ENCODE measurements at places on chromosomes 16 and 17. TPM values are rescaled to one million over a fixed set of nuclear protein-coding genes. Genes with fewer than 3 reads are reported as not detected.
A peak's percentile ranks its signal among the peaks of the same experiment; 100 is the strongest.

GRCh38 chr16:24681793-24682192, 47.7 kb upstream of the TNRC6A start:
- no peak for DNase-seq

DNA sequence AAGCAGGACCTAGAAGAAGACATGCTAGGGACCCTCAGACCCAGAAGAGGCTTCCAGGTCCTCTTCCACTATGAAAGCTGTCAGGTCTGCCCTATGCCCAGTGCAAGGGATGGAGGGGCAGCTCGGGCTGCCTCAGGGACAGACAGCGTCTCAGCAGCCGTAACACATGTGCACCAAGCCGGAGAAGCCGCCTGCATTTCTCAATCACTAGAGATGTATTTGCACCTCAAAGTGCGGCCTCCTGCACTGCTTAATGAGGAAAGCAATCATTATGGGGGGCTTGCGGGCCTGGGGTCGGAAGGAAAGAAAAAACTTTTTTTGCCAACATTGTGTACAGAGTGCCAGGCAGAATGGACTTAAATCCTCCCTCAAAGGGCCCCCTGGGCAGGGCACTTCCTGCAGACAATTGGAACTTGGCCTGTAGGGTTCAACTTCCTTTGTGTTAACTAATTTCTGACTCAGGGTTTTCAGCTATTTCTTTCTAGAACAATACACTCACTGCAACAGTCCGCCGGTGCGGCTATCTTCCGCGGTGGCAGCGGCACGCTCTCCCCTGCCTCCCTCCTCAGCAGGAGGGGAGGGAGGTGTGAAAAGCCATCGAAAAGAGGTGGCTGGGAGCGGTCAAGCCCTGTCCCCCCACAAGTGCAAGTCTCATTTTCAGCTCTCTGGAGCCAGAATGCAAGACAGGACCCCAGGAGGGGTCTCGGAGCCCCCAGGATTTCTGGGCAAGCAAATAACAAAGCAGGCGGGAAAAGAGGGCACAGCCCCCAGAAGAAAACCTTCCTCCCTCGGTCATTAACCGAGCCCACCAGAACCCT, 101.2 kb downstream of the ZNF423 start:
- DNase-seq, result no peak

DNA sequence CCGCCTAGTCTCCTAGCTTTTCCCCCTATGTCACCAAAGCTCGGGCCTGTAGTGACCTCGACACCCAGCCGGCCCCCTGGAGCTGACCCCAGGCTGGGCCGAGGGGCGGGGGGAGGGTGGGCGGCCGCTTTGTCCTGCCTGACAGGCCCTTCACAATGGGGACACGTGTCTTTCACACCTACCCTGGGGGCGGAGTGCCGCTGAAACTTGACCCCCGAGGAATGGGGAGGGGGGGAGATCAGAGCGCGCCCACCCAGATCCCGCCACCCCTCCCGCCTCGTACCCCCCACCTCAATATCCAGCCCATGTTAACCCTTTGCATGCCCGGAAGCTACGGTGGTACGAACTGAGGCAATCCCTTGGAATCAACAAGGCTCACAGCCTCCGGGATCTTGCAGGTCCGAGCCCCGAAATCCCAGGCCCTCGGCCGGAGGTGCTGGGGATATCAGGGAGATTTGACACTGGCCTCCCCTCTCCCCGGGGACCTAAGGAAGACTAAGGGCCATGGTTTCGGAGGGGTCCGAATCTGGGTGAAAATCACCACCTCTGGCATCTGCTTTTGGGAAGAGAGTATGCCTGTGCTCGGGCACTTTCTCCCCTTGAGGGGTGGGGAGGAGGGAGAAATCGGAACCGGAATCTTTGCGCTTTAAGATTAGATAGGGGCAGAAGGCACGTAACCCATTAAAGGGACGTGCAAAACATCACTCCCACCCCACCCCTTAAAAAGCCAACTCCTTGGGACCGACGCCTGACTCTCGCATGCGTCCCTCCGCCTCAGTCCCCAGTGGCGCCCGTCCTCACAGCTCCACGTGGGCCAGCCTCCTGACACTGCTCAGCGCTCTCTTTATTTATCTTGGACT, 2.6 kb downstream of the NOG start:
- DNase-seq, result peak; percentile 15

- DNase-seq, result no peak
Measured at GRCh38 chr16:56916571-56917403, 15.2 kb upstream of the HERPUD1 start.

The SPATA22 gene
- not detected for total RNA-seq

- no peak for DNase-seq
Measured at GRCh38 chr17:77188084-77189066, 47.6 kb downstream of the SEC14L1 start.

The TP53TG3B gene
- total RNA-seq, result not detected

DNA sequence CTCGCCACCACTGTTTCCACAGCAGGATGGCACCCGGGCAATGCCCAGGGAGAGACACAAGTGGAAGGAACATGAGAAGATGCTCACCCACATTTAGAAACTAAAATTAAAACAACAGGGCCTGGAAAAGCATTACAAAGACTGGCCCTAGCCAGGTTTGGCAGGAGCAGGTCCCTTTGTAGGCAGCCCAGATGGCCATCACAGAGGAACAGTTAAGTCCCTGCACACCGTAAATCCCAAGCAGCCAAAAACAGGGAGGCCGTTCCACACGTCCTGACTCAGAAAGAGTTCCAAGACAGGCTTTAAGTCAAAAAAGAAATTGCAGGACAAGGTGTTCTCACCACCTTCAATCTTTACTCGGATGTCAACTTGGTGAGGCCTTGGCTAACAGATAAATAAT, 127.1 kb downstream of the DYNLRB2 start:
- DNase-seq, result no peak

DNA sequence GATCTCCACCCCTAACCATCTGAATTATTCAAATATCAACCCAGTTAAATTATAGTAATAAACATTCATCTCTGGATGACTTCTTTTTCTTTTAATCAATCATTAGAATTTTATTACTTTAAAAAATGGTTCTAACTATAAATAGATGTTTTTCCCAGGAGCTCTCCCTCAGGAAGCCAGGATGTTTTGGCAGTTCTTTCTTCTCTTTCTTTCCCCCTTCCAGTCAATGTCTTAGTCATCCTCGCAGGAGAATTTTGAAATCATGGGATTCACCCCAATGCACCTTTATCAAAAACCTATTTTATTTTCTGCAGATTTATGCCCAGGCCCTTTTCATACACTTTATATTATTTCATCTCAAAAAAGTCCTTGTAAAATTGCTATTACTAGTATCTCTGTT, 711.6 kb downstream of the CDH11 start:
- no peak for DNase-seq

The LPO gene
- total RNA-seq, result not detected

The TBC1D3G gene
- total RNA-seq, result not detected

DNA sequence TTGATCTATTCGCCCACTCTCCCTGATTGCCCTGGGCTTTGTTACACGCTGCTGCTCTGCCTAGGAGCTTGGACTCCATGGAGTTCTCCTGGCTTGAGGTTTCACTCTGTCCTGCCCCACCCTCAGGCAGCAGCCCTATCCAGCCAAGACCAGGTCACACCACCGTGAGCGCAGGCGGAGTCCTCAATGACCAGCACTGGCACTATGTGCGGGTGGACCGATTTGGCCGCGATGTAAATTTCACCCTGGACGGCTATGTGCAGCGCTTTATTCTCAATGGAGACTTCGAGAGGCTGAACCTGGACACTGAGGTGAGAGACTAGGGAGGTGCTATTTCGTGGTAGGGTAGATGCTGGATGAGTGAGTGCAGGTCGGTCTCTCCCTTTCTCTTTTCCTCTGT, 3.5 kb downstream of the CNTNAP1 start:
- DNase-seq, result no peak
